NCI-H2171 (cell line): ENCODE measurements at places on chromosomes 1 and 21.

DNA sequence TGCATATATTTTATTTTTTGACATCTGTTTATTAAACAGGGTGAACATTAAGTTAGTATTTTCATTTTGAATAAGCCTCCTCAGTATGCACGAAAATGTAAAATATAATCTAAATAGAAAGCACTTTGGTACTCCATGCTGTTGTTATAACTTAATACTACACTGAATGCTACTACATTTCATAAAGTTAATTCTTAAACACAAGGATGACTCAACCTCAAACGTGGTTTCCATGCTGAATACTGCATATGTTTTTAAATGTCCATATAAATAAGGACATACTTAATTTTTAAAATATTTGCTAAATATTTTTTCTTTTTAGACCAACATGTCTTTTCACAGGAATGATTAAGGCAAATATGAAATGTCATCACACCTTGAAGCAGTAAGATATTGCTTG, 83.9 kb downstream of the USP24 start:
- no peak for DNase-seq

DNA sequence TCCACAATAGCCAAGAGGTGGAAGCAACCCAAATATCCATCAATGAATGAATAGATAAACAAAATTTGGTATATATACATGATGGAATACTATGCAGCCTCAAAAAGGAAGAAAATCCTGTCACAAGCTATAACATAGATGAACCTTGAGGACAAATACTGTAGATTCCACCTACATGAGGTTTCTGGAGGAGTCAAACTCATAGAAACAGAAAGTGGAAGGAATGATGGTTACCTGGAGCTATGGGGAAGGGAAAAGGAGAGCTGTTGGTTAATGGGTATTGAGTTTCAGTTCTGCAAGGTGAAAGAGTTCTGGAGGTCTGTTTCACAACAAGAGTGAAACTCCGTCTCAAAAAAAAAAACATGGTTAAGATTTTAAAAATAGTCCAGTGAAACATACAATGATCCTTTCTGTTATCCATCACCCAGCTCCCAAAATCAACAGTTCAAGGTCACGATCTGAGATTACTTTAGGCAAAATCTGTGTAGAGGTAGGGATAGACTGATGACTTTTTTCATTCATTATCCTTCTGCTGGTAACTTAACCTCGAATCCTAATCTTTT, 80.8 kb upstream of the HNRNPU start:
- DNase-seq = no peak

GRCh38 chr21:42463861-42464515, 32.0 kb downstream of the RSPH1 start:
- DNase-seq = no peak

DNA sequence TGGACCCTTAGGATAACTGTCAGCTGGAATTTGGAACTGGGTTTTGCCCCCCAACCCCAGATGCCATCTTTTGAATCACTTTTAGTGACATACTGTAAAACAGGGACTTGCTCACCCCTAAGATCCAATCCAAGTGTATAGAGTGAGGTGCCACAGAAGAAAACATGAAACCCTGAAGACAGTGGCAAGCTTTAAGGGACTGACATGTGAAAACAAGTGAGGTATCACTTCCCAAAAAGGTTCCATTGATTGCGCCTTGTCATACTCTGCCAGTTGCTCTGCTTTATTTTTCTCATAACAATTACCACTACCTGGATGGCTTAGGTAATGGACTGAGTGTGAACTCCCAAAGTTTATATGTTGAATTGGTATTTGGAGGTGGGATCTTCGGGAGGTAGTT, 115.6 kb downstream of the CSMD2 start:
- no peak for DNase-seq

DNA sequence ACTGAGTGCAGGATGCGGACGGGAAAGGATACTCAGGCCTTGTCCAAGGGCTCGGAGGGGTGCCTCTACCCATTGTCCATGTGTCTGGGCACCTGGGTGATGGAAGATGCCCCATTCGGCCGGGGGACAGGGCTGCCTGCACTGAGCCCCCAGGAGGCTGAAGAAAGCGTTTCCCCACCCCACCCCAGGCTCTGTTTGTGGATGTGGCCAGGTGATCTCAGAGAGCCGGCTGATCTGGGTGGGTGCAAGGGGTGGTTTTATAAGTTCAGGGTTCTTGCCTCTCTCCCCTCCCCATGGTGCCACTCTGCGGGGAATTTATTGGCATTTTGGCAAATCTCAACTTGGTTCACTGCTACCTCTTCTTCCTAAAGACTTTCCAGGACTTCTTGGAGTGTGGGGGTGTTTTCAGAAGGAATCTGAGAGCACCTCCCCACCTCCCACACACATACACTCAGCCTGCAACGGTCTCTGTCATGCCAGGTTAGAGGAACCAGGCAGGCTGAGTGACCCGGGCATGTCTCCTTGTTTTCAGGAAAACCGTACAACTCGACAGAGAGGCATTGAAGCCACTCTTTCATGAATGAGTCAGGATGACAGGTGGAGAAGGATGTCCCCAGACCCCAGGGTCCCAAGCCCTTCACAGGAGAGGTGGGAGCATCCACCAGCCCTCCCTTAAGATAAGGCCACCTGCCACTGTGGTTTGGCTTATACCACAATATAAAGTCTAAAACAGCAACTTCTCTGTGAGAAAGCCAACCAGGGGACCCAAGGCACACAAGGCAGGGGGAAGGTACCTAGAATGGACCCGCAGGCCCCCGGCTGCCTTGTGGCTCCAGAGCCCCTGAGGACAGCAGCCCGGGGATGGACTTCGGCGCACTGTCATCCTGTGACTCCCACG, 174.9 kb downstream of the ETS2 start:
- no peak for DNase-seq

DNA sequence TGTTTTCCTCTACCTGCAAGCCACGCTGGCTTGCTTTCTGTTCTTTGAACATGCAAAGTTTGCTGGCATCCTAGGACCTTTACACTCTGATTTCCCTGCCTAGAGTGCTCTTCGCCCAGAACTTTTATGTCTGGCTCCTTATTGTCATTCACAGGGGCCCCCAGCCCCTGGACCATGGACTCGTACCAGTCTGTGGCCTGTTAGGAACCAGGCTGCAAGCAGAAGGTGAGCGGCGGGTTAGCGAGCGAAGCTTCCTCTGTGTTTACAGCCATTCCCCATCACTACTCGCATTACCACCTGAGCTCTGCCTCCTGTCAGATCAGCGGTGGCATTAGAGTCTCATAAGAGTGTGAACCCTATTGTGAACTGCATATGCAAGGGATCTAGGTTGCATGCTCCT, 73.0 kb downstream of the ATG4C start:
- DNase-seq = no peak

DNA sequence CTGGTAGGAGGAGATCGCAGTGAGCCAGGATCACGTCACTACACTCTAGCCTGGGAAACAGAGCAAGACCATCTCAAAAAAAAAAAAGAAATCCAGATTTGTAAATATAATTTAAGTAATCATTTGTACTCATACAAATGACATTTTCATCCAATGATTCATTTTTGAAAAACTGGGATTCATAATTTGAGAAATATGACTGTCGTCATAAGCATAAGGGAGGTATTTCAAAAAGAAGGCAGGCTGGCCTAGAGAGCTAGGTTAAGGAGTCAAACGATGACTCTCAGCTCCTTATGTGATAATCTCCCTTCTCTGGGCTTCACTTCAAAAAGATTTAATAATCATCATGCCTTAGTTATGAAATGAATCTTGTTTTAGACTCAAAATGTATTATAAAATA, 2.3 kb downstream of the GART start:
- no peak for DNase-seq

DNA sequence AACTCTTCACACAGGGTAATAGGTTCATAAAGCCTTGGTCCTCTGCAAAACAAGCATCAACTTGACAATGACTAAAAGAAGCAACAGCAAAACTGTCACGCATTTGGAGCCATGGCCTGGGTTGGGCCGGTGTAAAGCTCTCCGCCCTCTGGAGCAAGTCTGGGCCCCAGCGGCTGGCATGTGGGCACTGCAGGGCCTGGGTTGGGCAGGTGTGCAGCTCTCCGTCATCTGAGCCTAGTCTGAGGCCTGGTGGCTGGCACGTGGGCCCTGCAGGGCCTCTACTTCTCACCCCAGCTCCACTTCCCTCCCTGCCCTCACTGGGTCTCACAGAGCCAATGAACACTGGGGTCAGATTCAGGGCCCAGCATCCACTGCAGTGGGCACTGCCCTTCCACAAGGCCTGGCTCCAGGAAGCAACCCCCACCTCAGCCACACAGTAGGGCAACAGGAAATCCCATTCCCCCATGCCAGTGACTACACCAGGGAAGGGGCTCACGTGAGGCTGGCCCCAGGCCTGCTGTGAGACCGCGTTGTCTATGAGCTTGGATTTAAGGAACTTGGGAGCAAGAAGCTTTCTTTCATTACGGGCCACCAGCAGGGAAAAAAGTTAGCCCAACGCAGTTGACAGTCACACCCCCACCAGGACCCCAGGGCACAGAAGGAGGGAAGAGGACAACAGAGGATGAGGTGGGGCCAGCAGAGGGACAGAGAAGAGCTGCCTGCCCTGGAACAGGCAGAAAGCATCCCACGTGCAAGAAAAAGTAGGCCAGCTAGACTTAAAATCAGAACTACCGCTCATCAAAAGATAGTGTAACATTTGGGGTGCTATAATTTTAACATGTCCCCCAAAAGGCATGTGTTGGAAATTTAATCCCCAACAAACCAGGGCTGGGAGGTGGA, 52.7 kb downstream of the NPHP4 start:
- no peak for DNase-seq

GRCh38 chr1:2088458-2088857, 38.2 kb downstream of the PRKCZ start:
- DNase-seq = no peak

- no peak for DNase-seq
These were observed 30.6 kb upstream of the USP24 start for GRCh38 chr1:55245781-55246180.

GRCh38 chr1:240998024-240998423, 359.0 kb downstream of the RGS7 start:
- DNase-seq = no peak

DNA sequence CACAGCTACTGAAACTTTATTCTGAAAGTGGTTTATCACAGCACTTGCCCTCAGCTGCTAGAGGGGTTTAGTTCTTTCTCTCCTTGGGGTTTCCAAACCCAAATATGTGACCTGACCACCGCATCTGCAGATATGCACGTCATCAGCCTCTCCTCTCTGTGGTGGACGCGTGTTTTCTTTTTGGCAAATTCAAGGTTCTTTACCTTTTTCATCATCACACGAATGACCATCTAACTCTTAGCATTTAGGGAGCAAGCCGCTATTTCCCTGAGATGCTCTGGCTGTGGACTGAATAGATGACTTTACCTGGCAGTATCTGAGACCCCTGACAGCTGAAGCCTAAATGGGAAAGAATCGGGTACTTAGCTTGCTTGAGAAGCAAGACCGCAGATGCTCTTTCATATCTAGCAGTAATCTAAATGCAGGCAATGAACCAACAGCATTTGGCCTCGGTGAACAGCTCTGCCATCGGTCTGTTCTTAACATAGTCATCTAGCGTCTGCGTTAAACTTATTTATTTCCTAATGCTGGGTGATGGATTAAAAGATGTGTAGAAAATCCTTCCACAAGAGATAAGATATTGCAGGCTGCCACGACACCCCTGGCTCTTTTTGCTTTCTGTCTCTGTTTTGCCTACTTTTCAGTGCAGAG, 463.4 kb downstream of the CAMTA1 start:
- DNase-seq = no peak

GRCh38 chr1:58190267-58190988, 356.1 kb downstream of the OMA1 start:
- no peak for DNase-seq

DNA sequence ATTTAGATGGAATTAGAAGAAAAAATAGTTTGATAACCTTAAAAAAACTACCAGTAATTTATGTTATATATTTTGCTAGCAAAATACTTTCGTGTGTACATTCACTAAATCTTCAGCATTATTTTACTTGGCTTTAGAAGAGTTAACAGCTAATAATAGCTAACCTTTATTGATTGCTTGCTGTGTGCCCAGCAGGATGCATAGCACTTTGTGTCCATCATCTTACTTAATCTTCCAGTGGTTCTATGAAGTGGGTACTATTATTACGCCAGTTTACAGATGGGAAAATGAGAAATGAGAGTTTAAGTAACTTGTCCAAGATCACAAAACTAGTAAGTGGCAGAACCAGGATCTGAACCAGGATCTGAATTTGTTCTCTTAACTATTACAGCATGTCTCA, 41.7 kb upstream of the GPR25 start:
- no peak for DNase-seq

- peak; percentile 55 for DNase-seq
These were observed 376.4 kb upstream of the LRRC7 start for GRCh38 chr1:69191335-69191734.

GRCh38 chr1:225191199-225191753, 236.6 kb downstream of the LBR start:
- no peak for DNase-seq

- no peak for DNase-seq
These were observed 4.6 kb downstream of the RCC1 start for GRCh38 chr1:28510273-28510969.

DNA sequence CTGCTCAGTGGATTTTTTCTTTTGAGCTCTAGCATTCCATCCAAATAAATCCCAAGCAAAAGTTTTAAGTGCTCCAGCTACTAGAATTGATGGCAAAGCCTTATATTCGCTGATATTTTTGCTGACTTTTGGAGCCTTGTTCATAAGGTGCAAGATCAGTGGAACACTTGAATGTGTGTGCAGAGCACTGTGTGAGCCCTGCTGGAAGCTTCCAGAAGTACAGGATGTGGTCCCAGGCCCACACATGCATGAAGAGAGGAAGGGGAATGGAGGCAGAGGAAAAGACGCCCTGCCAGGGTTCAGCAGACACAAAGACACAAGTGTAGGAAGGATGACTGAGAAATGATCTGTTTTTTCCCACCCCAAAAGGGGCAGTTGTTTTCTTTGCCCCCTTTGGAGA, 169.4 kb downstream of the KCNJ6 start:
- DNase-seq = no peak

GRCh38 chr1:24177161-24177560, 9.9 kb downstream of the IFNLR1 start:
- DNase-seq = no peak

- DNase-seq = no peak
These were observed 22.1 kb downstream of the NEK2 start for GRCh38 chr1:211653293-211653692.

DNA sequence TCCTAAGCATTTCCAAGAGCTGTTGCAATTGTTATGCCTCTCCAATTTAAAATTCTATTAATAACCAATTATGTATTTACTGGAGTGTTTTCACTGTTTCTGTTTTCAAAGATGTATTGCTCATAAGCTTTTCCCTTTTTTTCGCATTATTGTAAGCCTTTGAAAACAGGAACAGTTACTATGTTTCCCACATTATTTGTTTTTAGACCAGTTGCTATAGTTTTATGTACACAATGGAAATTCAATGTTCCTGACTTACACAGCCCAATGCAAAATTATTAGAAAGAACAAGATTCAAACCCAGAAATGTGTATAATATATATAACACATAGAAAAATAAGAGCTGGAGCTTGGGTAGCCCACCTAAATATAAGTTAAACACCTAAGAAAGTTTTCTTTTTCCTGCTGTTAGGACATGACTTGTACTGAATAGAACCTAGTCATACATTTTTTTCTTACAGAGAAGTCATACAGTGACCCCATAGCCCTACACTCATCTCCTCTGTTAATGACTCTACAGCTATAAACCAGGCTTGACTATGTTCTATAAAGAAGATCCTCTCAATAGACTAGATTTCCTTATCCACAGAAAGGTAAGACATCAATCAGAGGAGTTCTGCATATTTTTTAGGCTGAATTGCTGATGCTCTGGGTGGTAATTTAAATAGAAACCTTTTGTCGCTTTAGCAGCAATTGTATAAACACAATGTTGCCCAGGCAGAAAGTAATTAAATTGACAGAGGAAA, 299.6 kb downstream of the USH2A start:
- no peak for DNase-seq

- no peak for DNase-seq
These were observed 4.5 kb downstream of the PARP1 start for GRCh38 chr1:226403201-226404034.
